ENCODE measurements at places on chromosomes 3 and 15. TPM values are rescaled to one million over a fixed set of nuclear protein-coding genes. Genes with fewer than 3 reads are reported as not detected.

DNA sequence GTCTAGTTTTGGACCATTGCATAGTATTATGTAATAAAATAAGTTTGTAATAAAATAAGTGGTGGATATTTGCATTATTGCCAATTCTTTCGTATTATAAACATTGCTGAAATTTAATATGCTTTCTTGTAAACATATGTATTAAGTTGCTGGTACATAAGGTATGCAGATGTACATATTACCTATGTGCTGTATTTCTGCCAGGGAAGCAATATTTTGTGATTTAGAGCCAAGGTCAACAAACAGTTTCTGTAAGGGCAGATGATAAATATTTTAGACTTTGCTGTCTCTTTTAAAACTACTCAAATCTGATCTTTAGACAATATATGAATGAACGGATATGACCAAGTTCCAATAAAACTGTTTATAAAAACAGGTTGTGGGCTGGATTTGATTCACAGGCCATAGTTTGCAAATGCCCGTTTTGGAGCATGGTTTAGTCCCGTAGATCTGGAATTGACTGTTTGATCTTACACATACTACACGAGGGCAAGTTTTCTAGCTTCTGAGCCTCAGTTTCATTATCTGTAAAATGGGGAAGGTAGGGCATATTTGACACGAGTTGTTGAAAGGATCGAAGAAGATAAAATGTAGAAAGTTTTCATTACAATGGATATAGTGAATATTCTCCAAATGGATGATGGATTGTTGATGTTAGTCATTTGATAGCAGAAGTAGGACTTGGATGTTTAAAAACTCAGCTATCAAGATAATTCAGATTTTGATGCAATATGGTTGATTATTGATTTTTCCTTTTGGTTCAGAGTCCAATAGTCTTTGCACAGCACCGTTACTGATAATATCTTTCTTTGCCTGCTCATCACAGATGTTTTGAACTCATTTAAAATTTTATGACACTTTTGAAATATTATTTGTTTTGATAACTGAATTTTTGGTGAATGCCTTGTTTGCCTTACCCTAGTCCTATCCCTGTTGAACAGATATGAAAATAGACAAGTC, 394.6 kb downstream of the FEZF2 start:
- peak; percentile 42 for DNase-seq

GRCh38 chr15:81284256-81285031, 39.5 kb downstream of the STARD5 start:
- no peak for DNase-seq

GRCh38 chr3:194323785-194324735, 27.1 kb downstream of the CPN2 start:
- no peak for DNase-seq

DNA sequence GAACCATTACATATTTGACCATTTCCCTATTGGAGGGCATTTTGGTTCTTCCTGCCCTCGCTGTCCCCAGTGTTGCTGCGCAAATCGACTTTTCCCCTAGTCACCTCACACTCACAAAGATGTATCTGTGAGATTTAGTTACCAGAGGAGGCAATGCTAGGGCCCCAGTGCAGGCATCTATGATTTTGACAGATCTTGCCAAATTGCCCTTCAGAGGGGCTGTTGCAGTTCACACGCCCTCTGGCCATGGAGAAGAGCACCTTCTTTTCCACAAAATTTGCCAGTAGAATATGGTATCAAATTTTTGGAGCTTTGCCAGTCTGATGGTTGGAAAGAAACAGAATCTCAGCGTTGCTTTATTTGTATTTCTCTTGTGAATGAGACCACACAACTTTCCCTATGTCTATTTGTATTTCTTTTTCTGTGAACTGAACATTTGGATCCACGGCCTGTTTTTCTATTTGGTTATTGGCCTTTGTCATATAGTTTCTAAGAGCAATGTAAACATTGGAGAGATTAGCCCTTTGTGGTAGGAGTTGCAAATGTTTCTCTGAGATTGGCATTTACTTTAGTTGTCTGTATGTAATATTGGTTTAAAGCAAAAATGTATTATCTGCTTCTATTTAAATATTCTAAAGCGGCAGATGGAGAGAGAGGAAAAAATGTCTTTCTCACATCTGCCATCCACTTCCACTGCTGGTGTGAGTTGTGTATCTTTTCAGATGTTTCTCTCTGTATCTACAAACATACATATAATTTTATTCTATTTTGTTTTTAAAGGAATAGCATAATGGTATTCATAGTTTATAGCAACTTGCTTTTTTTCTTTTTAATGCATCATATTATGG, 66.1 kb downstream of the DNASE1L3 start:
- DNase-seq, result no peak

MAP6D1 gene
- 3.2 TPM for total RNA-seq

DNA sequence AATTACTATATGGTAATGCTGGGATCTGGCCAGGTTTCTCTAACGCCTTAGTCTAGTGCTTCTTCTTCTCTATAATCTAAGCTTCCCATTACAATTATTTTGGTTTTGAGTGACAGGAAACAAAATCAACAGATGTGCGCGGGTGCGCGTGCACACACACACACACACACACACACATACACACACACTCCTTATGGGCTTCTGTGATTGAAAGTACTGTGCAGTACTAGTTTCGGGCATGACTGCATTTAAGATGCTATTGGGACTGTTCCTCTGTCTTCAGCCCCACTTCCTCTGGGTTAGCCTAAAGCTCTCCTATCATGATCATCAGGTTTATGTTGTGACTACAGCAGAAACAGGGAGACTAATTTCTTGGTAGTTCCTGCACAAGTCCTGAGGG, 32.2 kb downstream of the EPHB1 start:
- no peak for DNase-seq

FEZF2 gene
- not detected for total RNA-seq

DNA sequence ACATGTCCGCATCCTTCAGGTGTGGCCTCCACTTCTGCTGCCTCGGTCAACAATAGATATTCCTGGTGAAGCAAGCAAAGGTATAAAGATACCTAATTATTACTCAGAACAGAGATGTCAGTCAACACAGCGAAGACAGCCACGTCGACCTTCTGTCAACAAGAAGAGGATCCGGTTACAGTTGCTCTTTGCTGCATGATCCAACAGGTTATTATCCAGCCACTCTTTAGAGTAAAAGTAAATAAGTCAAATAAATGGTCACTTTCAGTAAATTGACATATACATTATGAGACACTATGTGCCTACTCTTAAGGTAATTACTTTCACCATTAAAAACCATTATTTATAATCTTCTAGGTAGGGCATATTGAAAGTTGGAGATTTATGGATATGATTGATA, 356.8 kb upstream of the ATP11B start:
- no peak for DNase-seq

CD80 gene
- not detected for total RNA-seq

IDH2 gene
- total RNA-seq, result 127 TPM

DNA sequence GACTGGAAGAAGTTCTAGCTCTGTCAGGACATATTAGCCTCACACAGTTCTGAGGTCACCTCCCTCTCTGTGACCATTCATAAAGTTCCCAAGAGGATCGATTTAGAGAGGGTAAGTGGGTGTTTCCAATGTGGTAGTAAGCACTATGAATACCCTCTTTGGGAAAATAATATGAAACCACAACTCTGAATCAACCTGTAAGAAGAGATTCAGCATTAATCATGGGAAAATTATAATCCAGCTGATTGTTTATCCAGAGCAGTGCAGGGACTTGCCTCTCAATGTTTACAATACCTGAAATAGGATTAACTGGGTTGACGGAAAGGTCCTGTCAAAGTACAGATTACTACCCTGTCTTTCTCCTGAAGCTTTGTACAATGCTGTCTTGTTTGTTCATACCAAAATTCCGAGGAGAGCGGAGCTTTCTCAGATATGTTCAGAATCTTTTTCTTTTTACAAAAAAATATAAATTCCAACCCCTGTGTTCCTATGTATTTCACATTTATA, 302.9 kb upstream of the DPPA4 start:
- DNase-seq, result no peak

BTLA gene
- total RNA-seq, result not detected

GRCh38 chr15:81945014-81945615, 100.7 kb downstream of the MEX3B start:
- DNase-seq, result no peak

ANAPC13 gene
- total RNA-seq, result 50.8 TPM

DNA sequence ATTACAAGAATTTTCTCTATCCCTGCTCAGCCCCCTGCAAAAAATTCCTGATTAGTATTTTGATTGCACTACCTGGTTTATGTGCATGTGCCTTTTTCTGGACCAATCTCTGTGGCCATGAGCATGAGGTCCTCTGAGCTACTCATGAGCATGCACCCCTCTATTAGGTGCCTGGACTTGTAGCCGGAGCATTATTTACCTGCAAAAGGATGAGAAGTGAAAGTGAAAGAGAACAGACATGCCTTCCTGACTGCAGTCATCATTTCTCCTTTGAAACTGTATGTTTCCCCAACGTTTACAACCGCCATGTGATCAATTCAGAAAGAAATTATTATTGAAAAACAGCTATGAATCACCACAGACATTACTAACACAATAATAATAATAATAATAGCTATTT, 1008.8 kb downstream of the ROBO2 start:
- DNase-seq, result no peak

DNA sequence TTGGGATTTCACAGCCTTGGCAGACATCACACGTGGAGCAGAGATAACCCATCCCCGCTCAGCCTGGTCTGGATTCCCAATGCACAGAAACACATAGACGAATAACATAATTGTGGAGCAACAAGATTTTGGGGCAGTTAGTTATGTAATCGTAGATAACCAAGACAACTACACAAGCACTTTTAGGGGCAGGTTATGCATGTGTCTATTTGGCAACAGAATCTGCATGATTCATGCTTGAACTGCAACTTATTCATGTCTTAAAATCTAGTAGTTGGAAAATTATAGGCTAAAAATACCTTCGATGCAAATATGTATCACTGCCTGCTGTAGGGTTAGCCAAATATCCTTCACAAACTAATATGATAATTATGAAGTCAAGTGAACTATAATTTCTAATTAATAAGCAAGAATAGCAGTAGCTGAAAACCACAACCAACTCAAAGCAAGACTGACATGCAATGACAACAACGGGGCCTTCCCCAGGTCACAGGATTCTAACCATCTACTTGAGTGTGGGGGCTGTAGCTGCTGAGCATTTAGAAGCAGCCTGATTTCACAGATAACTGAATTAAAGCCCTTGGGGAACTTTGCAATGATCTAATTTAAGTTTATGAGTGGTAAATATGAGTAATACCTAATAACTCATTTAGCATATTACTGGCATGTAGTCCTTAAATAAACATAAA, 31.1 kb downstream of the DGKG start:
- no peak for DNase-seq

DNA sequence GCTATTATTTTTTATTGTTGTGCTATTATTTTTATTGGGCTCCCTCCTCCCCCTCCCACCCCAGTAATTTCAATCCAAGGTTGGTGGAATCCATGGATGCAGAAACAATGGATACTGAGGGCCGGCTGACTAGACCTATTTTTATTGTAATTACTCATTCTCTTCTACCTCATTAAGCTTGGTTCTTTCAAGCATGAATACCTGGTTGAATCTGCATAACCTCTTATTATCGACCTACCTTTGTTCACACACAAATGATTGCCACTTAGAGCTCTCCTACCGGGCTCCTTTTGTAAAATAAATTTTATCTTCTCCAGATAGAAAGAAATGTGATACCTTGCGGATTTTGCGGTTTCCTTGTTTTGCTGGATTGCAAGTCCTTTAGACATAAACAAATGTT, 31.6 kb downstream of the BTD start:
- no peak for DNase-seq

DNA sequence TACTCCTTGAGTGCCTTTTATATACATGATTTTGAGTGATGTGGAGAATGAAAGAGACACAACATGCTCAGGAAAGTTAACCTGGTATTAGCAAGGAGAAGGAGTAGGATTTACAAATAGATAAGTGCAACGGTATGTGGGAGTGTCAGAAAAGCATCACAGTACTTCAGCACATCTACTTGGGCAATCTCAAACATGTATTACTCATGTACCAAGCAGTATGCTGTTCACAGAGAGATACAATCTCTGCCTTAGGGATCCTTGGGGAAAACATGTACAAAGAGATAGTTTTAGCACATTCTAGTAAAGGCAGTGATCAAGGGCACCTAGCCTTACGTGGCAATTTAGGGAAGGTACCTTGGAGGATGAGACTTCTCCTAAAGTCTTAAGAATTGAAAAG, 146.5 kb downstream of the FILIP1L start:
- no peak for DNase-seq

GRCh38 chr15:87312221-87312620, 944.3 kb downstream of the NTRK3 start:
- DNase-seq, result no peak

PROS1 gene
- 5.2 TPM for total RNA-seq

DNA sequence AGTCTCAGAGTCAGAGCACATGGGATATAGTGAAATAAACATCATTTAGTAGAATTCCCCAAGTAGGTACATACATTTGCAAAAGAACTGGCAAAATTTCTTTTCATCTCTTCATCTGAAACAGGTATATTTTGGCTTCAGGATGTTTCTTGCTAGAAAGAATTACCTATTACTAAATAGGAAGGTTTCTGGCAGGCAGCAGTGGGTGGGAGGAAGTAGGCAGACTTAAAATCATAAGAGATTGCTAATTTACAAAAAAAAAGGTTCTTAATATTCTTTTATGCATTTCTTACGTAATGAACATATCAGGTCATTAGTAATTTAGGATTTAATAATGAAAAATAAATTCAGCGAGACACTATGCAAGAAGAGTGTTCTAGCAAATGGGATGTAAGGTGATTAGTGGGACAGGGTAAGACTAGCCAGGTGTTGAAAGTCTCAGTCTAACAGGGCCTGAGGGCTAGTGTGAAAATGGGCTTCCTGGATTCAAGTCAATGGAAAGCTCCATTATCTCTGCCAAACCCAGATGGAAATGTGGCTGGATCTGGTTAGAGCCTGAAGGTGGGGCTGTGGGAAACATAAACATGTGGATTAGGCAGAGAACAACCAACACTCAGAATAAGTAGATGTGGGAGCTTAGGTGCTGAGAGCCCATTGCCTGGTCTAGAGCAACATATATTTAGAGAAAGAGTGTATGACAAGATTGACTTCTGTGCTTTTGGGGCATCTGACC, 127.4 kb upstream of the FEZF2 start:
- no peak for DNase-seq

DNA sequence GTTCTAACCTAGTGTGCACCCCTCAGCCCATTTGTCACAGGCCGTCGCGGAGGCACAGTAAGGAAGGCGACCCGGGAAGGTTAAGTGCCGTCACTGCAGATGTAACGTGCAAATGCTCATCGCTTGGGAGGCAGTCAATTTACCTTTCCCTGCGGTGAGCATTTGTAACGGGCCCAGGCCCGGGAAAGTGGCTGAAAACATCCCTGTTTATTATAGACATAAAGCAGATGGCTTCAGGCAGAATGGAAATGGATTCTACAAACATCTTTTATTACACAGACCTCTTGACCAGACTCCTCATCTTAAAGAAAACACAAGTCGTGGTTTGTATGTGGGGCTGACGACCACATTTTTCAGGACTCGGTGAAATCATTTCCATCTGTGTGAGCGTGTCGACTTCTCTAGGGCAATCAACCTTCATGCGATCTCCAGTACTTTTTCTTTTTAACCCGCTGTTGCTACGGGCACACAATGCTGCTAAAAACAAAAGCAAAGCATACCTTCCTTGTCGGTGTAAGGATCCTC, 43.6 kb downstream of the NMNAT3 start:
- no peak for DNase-seq

MPI gene
- total RNA-seq, result 27.7 TPM

- peak; percentile 71 for DNase-seq
These were observed 172.6 kb downstream of the FMN1 start for GRCh38 chr15:33021806-33022389.

- no peak for DNase-seq
These were observed 6.7 kb upstream of the ZNF621 start for GRCh38 chr3:40518067-40518466.

Measured in endothelial cell of umbilical vein (primary cell).